ENCODE measurements at places on chromosomes 3 and 15. TPM values are rescaled to one million over a fixed set of nuclear protein-coding genes. Genes with fewer than 3 reads are reported as not detected.

ATXN7 gene
- 16.9 TPM for polyA plus RNA-seq

SENP5 gene
- polyA plus RNA-seq: 20.9 TPM

CCDC54 gene
- 0.11 TPM for polyA plus RNA-seq

TUSC7 gene
- not detected for polyA plus RNA-seq

TLR9 gene
- polyA plus RNA-seq: 0.08 TPM

ANKRD63 gene
- polyA plus RNA-seq: not detected

TGM5 gene
- polyA plus RNA-seq: not detected

CASR gene
- polyA plus RNA-seq: 27.4 TPM

GRM2 gene
- polyA plus RNA-seq: 0.56 TPM

STRA6 gene
- polyA plus RNA-seq: 25.6 TPM

CD86 gene
- 1.9 TPM for polyA plus RNA-seq

LRRC49 gene
- polyA plus RNA-seq: 17.4 TPM

RASGRF1 gene
- polyA plus RNA-seq: 0.19 TPM

PLAAT1 gene
- polyA plus RNA-seq: 3.1 TPM

XCR1 gene
- polyA plus RNA-seq: 0.53 TPM

NEK11 gene
- polyA plus RNA-seq: 23.7 TPM

BFSP2 gene
- polyA plus RNA-seq: not detected

GOLGA8N gene
- polyA plus RNA-seq: 23.3 TPM

LMAN1L gene
- polyA plus RNA-seq: not detected

GRIP2 gene
- 1.1 TPM for polyA plus RNA-seq

SNRK gene
- polyA plus RNA-seq: 56.4 TPM

PLSCR5 gene
- polyA plus RNA-seq: not detected

APBA2 gene
- polyA plus RNA-seq: 13.9 TPM

ERICH6 gene
- polyA plus RNA-seq: 0.98 TPM

EIF4E3 gene
- 13.6 TPM for polyA plus RNA-seq

GABRB3 gene
- polyA plus RNA-seq: 6.9 TPM

ZPLD1 gene
- polyA plus RNA-seq: 0.45 TPM

DNASE1L3 gene
- polyA plus RNA-seq: 13.1 TPM

ATP13A5 gene
- polyA plus RNA-seq: 0.08 TPM

EFCAB12 gene
- 3.4 TPM for polyA plus RNA-seq

FGD5 gene
- polyA plus RNA-seq: 22.9 TPM

RHOV gene
- polyA plus RNA-seq: 2.3 TPM

PLCH1 gene
- polyA plus RNA-seq: 10.3 TPM

ACKR4 gene
- polyA plus RNA-seq: 1.6 TPM

LINGO1 gene
- 18.2 TPM for polyA plus RNA-seq

MUSTN1 gene
- 0.62 TPM for polyA plus RNA-seq

KIF15 gene
- 22.4 TPM for polyA plus RNA-seq

IL17RC gene
- 40.0 TPM for polyA plus RNA-seq

CATSPER2 gene
- 4.2 TPM for polyA plus RNA-seq
